ENCODE measurements at places on chromosomes 6 and 20.

GRCh38 chr6:81896525-81897503, 144.3 kb upstream of the TENT5A start:
- DNase-seq = no peak

DNA sequence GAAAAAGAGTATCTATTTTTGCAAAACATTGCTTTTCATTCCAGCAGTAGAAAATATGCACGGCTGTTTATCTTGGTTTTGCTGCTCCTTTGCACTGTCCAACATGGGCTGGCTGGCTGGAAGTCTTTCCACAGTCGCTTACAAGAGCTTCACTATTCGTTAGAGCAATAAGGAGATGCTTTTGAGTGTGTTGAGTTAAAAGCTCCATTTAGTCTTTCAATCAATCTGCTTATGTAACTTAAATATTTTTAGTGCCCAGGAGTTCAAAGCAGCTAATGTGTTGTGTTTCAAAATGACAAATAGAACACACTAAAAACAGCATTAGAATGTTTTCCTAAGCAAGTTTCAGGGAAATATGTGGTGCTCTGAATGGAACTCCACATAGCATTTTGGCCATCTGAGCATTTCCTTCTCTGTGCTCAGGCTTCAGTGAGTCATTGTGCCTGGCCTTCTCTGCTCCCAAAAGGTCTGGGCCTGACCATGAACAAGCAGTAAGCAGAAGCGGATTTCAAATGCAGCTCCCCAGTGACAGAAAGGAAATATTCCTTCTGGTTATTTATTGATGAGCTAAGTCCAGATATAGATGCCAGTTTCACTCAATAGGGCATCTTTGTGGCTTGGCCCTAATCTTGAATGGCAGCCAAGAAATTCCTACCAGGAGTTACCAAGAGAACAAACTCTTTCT, 580.3 kb downstream of the TENT5A start:
- DNase-seq = no peak

- peak; percentile 78 for DNase-seq
Observed at GRCh38 chr6:14857501-14857900, 388.4 kb upstream of the JARID2 start.

DNA sequence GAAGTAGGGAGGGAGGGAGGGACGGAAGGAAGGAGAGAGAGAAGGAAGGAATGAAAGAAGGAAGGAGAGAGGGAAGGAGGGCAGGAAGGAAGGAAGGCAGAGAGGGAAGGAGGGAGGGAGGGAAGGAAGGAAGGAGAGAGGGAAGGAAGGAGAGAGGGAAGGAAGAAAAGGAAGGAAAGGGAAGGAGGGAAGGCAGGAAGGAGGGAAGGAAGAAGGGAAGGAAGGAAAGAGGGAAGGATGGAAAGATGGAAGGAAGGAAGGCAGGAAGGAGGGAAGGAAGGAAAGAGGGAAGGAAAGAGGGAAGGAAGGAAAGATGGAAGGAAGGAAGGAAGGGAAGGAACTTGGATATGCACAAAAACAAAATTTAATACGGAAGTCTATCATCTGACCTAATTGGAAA, 844.5 kb upstream of the DEFB115 start:
- DNase-seq = no peak

DNA sequence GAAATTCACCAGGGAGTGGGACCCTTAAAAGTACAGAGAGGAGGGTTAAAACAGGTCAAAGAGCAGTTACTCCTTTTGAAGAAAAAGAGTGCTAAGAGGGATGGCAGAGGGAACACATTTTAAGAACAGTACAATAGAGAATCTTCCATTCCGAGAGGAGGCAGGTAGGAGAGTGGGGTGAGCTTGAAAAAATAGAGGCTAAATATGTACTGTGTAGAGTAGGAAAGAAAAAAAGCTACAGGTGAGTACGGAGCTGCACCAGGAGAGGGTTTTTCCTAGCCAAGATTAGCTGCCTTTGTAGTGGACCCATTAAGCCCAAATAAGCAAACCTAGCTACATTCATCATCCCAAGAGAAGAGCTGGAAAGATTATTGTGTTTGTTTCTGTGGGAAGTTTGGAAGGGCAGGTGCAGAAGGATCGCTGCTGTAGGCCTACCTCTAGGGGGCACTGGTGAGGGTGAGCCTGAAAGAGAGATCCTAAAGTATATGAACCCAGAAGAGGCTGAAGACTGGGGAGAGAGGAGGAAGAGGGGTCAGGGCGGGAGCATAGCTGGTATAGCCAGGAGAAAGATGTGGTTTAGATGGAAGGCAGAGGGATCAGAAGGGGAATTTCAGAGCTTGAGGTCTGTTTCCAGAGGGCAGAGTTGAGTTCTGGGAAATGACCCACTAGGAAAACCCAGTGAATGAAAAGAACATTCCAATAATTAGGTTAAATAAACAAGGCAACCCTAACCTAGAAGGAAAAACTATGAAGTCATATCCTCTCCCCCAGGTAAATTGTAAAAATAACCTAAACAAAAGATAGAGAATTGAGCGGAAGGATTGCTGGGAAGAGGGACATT, 50.2 kb upstream of the HINT3 start:
- peak; percentile 76 for DNase-seq

- no peak for DNase-seq
Observed at GRCh38 chr6:75876152-75876551, 127.1 kb downstream of the MYO6 start.
